ENCODE measurements at places on chromosomes 6 and 20.

GRCh38 chr6:127589135-127589534 is 12.2 kb downstream of the C6orf58 start:
- no peak for DNase-seq

DNA sequence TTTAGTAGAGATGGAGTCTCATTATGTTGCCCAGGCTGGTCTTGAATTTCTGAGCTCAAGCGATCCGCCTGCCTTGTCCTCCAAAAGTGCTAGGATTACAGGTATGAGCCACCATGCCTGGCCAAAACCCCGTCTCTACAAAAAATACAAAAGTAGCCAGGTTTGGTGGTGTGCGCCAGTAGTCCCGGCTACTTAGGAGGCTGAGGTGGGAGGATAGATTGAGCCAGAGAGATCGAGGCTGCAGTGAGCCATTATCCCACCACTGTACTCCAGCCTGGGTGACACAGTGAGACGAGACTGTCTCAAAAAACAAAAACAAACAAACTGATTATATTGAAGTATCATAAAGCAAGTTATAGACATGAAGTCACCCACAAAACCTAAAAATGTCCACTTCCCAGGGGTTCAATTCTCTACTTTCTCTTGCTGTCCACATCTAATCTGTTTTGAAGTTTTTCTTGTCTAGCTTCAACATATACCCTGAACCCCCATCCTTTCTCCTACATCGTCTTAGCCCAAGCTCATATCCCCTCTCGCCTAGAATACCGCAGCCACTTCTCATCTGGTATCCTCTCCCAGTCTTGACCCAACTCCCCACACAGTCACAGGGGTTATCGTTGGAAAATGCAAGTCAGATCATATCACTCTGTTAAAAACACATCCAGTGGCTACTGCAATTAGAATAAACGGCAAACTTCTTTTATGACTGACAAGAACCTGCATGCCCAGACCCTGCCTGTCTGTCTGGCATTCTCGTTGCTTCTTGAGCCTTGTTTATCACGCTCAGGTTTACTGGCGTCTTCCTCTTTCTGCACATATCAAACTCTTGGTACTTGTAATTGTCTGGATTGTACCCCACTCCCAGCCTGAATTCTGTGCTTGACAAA is 20.1 kb upstream of the NCOA3 start:
- DNase-seq, result no peak

DNA sequence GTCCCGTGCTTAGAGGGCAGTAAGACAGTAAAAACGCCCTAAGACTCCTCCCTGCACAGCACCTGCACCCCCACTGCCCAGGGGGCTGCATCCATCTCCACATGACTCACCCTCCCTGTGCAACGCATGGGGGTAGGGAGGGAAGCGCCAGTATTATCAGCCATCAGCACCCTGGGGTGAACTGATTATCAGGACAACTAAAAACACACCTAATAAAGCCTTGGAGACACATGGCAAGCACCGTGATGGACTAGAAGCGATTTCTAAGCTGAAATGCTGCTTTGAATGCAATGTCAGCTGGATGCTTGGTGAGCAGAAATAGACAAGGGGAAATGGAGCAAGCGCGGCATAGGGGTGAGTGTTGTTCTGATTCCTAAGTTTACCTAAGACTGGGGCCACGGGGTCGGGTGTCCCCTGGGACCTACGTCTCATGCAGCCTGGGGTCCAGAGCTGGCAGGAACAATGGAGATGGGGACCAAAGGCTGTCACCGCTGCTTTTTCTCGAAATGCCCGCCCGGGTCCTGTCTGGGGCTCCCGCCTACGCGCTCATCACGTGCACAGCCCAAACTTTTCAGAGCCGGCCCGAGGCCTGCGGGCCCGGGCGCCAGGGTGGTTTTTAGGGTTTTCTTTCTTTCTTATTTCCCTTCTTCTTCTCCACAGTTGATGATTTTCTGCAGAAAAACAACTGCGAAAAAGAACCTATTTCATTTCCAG is 702 bp upstream of the TNFAIP3 start:
- no peak for DNase-seq

- no peak for DNase-seq
Observed at GRCh38 chr20:17624551-17625245, 54.8 kb downstream of the DSTN start.

- DNase-seq, result no peak
Observed at GRCh38 chr20:672963-673602, 2.5 kb downstream of the SCRT2 start.

DNA sequence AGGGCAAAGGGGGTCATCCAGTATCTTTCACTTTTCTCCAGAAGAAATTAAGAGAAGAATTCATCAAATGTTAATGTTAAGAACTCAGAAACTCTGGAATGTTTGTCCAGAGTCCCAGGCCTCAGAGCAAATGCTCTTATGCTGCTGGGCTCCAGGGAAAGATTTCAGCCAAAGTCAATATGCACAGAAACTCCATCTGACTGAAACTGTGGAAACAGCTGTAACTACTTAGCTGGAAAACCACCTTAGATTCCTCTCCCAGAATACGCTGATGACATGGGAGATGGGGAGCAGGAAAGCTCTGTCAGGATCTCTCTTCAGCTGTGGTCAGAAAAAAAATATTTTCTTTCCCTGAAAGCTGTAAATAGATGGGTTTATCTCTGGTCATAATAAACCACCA is 559.6 kb downstream of the RFPL4B start:
- no peak for DNase-seq

- no peak for DNase-seq
Observed at GRCh38 chr20:17848249-17849048, 120.1 kb downstream of the SNX5 start.

DNA sequence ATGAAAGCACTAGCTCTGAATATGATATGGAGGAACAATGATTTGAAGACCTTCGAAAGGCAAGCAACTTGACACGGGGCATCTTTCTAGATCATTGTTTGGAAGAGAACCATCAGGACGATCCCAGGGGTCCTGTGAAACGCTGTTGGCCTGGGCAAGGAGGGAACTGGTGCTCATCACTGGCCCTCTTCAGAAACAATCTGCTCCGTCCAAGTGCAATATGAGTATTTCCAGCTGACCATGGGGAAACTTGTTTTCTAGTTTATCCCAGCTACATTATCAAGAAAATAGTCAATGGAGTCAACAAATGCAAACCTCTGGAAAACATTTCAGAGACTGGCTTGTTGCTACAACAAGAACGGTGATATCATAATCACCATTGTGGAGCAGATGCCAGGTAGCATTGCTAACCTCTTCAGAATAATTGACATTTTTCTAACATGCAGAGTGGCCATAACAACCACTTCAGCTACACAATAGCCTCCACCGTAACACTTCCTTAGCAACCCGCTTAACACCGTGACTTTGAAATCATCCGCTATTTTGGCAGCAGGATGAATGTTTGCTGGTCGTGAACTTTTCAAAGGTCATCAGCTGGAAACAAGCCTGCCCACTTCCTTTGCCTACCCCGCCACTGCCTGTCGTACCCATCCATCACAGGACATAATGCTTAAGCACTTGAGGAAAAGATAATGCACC is 112.0 kb upstream of the PDE10A start:
- DNase-seq, result no peak

Measured in hippocampal formation (tissue), 2 donors.